ENCODE measurements at places on chromosomes 2 and 18.
A peak's percentile ranks its signal among the peaks of the same experiment; 100 is the strongest.

- DNase-seq: peak; percentile 1
Measured at GRCh38 chr2:117519721-117520120, 294.8 kb upstream of the DDX18 start.

GRCh38 chr2:15940661-15941480 is 521 bp downstream of the MYCN start:
- DNase-seq: peak; percentile 100

DNA sequence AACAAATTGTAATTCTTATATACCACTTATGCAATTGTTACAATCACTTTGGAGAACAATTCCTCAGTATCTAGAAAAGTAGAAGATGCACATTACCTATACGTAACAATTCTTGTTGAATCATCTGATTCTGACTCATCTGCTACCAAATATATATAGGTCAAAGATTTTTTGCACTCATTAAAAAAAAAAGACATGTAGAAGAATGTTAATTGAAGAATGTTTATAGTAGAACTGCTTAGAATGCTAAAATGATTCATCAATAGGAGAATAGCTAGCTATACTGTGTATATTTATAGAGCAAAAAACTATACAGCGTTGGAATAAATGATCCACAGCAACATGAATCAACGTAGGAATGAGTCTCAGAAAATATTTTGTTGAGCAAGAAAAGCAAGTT is 29.5 kb upstream of the STAT1 start:
- no peak for DNase-seq

DNA sequence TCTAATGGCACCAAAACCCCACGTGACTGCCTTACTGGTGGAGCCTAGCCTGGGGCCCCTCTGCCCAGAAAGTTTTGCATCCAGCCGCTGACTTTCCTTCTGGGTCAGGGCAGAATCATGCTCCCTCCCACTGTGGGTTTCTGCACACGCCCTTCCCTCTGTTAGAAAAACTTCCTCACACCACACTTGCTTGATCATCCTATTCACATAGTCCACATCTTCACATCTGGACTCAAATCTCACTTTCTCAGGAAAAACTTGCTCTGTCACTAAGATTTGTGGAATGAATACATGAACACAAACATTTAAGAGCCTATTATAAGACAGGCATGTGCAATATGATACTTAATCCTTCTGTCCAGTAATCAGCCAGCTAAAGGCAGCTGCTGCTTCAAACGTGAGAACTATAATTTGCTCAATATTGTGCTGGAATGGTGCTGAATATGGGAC is 274.7 kb downstream of the RND3 start:
- peak; percentile 33 for DNase-seq

GRCh38 chr2:153077311-153077710 is 358.9 kb downstream of the ARL6IP6 start:
- DNase-seq: peak; percentile 10

DNA sequence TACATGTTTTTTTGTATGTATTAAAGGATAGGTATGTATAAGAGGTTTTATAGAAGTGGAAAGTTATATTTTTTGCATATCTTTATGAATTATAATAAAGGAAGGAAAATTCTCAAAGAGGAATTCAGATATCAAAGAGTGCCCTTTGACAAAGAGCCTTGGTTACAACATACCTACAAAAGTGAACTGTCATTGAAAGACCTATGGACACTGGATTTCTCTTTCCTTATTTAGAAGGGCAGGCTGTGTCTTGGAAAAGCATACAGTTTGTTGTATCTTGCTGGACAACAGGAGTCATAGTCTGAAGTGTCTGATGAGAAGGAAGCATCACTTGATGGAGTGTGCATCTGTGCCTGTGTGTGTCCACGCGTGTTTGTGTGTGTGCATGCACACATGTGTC is 15.2 kb downstream of the UGT1A10 start:
- DNase-seq: no peak

DNA sequence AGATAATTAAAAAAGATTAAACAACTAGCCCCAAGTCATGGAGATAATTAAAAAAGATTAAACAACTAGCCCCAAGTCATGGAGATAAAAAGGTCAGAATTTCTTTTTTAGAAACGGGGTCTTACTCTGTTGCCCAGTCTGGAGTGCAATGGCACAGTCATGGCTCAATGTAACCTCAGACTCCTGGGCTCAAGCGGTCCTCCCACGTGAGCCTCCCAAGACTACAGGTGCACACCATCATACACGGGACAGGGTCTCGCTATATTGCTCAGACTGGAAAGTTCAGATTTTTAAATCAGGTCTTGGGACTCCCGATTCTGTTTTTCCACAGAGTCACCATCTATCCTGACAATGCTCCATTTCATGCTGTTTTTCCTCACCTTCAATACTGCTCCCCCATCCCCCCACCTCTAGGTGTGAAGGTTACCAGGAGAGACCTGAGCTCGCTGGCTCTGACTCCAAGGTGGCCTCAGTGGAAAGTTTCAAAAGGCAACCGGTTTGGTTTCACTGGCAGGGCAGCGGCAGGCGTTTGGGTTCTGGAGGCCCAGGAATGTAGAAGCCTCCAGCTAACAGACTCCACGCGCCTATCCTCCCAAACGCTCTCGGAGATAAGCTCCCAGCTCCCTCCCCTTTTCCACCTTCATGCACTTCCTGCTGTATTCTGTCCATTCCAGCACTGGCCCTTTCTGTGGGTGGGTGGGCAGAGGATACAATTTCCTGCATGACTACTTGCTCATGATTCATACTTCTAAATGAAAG is 2.9 kb upstream of the SEMA4C start:
- DNase-seq: no peak

DNA sequence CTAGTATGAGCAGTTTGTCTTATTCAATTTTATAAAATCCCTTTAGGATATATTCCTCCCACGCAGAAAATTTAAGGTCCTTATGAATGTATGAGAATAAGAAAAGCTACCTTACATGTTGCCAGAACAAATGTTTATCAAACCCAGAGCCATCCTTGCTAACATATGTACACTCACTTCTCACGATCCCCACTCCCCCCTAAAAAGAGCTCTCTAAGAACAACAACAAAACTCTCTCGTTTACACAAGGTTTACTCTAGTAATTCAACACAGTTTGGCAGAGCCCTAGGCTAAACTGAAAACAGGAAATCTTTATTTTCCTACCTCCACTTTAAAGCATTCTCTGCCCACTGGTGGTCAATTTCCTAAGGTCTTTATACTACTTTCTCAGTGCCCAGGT is 504.9 kb downstream of the ZEB2 start:
- DNase-seq: peak; percentile 0

DNA sequence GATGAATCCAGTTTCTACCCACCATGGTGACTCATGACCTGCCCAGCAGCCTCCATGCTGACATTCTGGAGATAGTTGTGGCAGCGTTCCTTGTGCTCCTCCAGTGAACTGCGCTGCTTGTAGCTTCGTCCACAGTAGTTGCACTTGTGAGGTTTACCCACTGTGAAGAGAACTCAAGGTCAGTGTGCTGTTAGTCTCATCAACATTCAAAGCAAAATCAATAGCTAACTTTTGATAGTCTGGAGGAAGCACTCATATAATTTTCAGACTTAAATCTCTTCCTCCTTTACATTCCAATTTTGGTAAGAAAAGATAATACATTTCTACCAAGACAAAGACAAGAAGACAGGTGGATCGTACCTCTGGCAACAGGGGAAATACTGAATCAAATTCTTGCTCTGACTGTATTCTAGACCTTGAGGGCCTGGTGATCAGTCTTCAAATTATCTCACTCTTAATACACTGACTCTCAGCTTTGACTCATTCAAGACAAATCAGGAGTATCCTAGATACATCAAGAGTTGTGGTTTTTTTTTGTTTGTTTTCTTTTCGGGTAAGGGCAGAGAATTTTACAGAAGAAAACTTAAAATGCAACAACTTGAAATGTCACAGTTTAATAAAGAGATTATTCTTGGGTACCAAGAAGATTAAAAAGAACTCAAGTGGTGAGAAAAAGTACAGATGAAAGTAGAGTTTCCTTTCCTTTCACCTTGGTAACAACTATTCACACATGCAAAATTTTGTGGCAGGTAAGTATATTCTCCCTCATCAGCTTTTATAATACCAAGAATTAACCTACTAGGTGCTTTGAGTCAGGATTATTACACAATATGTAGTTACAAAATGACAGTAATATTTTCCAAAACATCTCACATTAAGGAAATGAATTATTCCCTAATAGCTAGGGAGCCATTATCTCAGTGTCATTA is 129.2 kb downstream of the IKZF2 start:
- DNase-seq: no peak

- no peak for DNase-seq
Measured at GRCh38 chr2:189155795-189156194, 23.8 kb downstream of the COL5A2 start.

- no peak for DNase-seq
Measured at GRCh38 chr2:62050456-62051045, 145.1 kb downstream of the COMMD1 start.

DNA sequence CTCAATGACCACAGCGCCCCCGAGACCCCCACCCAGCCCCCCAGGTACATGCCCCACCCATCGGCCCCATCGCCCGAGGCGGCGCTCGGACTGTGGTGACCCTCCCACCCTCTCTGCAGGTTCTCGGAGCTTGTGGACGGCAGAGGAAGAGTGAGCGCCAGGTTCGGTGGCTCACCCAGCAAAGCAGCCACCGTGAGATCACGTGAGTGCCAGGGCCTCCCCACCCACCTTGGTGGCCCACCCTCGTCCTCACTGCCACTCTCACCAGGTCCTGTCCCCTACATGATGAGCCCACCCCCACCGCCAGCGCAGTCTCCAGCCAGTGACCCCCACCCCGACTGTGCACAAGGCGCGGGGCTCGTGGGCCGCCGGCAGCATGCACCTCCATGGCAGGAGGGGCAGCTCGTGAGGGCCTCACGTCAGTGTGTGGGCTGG is 30.4 kb downstream of the MTERF4 start:
- no peak for DNase-seq

- DNase-seq: no peak
Measured at GRCh38 chr18:4242431-4243161, 212.5 kb downstream of the DLGAP1 start.

DNA sequence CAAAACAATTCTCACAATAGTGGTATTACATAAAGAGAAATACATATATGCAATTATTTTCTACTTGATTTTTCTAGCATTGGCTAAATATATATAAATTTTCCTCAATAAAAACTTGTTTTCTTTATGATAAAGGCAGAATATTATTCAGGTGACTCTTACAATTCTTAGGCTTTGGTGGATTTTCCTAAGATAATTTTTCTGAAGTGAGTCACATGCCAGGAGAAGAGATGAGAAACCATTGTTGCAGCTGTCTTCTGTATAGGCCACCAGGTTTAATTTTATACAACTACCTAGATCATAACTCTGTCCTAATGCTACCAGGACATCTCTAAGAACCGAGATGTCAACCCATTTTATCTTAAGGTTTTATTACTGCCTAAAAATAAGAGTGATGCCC is 552.4 kb upstream of the CDH2 start:
- DNase-seq: no peak

GRCh38 chr18:11511434-11512095 is 97.8 kb upstream of the SLC35G4 start:
- no peak for DNase-seq

DNA sequence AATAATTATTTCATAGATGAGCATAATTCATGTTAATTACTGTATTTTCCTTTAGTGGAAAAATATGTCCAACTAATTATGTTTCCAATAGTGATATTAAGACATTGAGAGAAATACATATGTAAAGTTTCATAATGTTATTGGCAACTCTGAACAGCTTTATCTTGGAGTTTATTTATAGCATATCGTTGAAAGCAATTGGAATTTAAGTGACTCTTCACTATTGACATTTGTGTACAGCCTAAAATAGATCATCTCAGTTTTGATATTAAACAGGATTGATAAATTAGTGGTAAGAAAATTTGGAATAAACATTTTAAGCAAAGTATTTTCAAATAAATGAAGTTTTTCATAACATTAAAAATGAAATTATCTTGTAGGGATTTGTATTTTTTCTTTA is 79.7 kb downstream of the EML4 start:
- DNase-seq: no peak

DNA sequence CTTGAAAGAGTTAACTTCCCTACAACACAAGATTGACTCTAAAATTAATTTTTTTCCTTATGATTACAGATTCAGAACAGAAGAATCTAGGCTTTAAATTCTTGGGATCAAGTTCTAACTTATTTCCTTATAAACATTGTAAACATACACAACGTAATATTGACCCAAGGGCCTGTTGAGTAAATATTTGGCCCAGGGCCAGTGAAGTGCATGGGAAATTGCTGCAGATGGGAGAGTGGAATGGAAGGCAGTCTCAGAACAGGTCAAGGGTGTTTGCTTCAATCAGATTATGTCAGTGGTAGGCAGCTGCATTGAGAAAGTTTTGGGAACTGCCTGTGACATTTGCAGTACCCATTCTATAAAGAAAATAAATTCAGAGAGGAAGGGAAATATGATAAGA is 137.6 kb downstream of the MYO1B start:
- peak; percentile 10 for DNase-seq

GRCh38 chr2:96498021-96498431 is 7.1 kb downstream of the NEURL3 start:
- peak; percentile 37 for DNase-seq

GRCh38 chr2:28356095-28356911 is 36.4 kb upstream of the FOSL2 start:
- peak; percentile 70 for DNase-seq

DNA sequence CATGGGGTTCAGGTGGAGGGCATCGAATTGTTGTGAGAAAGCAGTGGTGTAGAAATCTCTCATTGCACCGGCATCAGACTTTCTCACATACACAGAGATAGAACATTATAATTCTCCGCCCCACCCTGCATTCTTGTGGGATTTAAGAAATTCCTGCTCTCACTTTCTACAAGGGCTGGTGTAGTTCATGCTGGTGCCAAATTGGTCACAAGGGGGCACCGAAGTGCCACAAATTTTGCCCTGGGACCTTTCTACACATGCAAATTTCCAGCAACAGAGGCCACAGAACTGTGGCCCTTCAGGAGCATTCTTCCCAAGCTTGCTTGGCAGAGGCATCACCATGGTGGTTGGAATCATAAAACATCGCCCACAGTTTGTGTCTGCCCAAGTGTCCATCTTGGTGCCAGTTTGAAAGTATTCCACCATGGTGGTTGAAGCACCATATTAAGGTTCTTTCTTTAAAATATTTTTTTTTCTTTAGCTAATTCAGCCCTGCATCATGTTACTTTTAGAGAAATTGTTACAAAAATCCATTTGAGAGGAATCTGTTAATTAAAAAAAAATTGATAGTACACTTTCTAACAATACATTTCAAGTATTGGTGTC is 521.2 kb upstream of the FANCL start:
- peak; percentile 50 for DNase-seq

GRCh38 chr2:8540552-8541055 is 141.3 kb upstream of the ID2 start:
- DNase-seq: no peak

DNA sequence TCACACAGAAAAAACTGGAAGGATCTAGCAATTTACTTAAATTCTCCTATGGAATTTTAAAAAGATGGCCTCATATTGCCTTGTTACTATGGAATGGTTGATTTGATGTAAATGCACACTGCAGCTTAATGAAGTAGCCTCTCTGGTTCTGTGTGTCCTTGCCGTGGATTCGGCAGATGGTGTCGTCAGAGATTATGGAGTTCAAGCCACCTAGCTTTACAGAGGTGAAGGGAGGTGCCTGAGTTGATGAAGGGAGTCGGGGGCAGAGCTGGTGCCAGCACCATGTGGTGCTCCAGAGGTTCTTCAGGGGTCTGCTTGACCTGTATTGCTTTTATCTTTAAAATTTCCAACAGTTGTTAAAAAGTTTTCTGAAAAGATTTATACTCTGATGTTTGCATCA is 48.8 kb downstream of the ASAP2 start:
- peak; percentile 2 for DNase-seq

GRCh38 chr18:76357174-76357573 is 137.9 kb downstream of the ZNF516 start:
- no peak for DNase-seq

- peak; percentile 54 for DNase-seq
Measured at GRCh38 chr2:23669413-23670244, 257.3 kb downstream of the ATAD2B start.
